ENCODE measurements at places on chromosomes 11 and 22. TPM values are rescaled to one million over a fixed set of nuclear protein-coding genes. Genes with fewer than 3 reads are reported as not detected.

Gene DGCR6
- total RNA-seq = 18.0 TPM

Gene MAFF
- 2.5 TPM for total RNA-seq

Gene LRRC74B
- total RNA-seq = 0.46 TPM

Gene PDGFB
- total RNA-seq = 11.3 TPM

Gene SNX32
- 7.6 TPM for total RNA-seq

Gene YPEL1
- 48.4 TPM for total RNA-seq

Gene C11orf16
- 0.46 TPM for total RNA-seq

Gene AIFM3
- total RNA-seq = 27.5 TPM

Gene USH1C
- 0.92 TPM for total RNA-seq

Gene BID
- total RNA-seq = 25.4 TPM

Gene CECR2
- total RNA-seq = 6.0 TPM

Gene OR51B2
- 0.46 TPM for total RNA-seq

Gene CARD10
- 4.6 TPM for total RNA-seq

Gene OR52K1
- not detected for total RNA-seq

Gene IL17REL
- 0.69 TPM for total RNA-seq

Gene SRPRA
- 18.9 TPM for total RNA-seq

Gene KCTD17
- 34.1 TPM for total RNA-seq

Gene C22orf42
- total RNA-seq = 24.7 TPM

Gene CNGA4
- 0.23 TPM for total RNA-seq

Gene PHF21B
- 8.8 TPM for total RNA-seq

Gene GGTLC3
- not detected for total RNA-seq

Gene ADAMTS15
- total RNA-seq = 6.2 TPM

All from diencephalon (tissue), 1 donor.